ENCODE measurements at places on chromosomes 7 and 10.

- DNase-seq, result no peak
Measured at GRCh38 chr7:38235606-38236005, 37.8 kb downstream of the TARP start.

DNA sequence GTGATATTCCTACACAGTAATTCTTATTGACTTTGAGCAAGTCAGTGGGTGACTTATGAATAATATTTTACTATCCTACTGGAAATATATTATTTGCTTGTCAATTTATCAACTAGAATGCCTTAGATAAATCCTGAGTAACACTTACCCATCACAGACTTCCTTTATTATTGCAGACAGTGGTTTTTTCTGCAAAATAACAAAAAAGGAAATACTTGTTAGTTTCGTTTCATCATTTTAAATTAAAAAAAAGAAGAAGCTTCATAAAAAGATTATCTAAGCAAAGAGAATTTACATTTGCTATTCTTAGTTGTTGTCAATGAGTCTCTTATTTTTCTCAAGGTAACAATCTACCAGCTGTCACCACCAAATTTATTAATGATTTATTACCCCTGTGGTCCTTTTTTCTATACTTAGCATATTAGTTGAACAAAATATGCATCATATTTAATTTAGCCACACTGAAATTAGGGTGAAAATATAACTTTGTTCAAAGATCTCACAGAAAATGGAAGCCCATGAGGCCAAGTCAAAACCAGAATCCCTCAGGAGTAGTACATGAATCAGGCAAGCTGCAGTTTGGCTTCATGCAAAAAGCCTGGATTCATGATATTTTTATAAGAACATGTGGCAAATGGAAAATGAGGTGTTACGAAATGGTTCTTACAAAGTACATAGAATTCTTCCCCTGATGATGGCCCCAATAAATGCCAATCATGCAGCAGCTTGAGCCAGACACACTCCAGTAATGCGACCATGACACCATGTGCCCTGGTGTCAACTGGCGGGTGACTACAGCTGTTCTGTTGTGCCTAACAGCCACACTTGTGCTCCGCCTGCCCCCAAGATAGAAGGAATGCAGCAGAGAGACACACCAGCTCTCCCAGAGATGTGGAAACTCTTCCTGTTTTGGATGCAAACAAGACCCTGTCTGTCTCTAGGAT lies 132.6 kb downstream of the ELMO1 start:
- no peak for DNase-seq

- no peak for DNase-seq
Measured at GRCh38 chr7:99468336-99468918, 2.5 kb upstream of the ATP5MF start.

GRCh38 chr7:5083311-5083711 lies 37.7 kb downstream of the RBAK start:
- DNase-seq, result no peak

DNA sequence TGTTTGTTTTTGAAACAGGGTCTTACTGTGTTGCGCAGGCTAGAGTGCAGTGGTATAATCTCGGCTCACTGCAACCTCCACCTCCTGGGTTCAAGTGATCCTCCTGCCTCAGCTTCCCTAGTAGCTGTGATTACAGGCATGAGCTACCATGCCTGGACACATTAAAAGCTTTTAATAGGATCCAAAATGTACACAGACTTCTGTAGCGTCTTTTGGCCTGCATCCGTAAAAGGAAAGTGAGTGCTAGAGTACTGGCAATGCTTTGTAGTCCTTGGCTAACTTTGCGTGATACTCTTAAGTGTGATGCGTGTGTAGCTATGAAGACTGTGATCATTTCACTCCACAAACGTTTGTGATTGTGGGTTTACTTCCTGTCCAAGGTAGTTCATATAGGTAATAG lies 13.3 kb downstream of the ZRANB1 start:
- no peak for DNase-seq

- no peak for DNase-seq
Measured at GRCh38 chr7:23076772-23077171, 28.8 kb upstream of the KLHL7 start.

DNA sequence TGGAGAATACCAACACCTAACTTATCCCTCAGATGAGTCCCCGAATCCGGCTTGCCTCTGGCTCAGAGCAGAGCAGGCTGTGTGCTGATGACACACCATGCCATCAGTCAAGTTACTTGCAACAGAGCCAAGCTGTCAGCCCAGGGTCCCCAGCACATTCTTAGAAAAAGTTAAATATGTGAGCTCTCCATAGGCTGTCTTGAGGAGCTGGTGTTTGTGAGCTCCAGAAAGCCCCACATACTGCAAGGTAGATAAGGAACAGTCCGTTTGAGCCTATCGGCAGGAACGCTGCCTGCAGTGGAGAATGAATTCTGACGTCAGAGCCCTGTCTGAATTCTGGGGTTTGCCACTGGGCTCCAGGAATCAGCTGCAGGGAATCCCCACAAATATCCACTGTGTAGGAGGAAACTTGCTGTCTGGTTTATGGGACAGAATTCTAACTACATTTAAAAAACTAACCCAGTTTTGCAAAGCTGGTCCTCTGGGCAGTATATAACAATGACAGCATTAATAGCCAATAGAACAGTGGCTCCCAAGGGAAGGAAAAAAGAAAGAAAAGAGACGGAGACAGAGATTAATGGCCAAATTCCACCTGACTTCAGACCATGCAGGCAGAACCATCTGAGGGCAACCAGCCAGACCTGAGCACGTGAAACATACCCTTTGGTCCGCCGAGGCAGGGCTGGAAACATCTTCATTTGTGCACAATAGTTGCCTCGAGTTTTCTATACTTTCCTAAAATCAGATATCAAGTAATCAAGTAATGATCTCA lies 3.6 kb downstream of the SFXN4 start:
- DNase-seq, result no peak

DNA sequence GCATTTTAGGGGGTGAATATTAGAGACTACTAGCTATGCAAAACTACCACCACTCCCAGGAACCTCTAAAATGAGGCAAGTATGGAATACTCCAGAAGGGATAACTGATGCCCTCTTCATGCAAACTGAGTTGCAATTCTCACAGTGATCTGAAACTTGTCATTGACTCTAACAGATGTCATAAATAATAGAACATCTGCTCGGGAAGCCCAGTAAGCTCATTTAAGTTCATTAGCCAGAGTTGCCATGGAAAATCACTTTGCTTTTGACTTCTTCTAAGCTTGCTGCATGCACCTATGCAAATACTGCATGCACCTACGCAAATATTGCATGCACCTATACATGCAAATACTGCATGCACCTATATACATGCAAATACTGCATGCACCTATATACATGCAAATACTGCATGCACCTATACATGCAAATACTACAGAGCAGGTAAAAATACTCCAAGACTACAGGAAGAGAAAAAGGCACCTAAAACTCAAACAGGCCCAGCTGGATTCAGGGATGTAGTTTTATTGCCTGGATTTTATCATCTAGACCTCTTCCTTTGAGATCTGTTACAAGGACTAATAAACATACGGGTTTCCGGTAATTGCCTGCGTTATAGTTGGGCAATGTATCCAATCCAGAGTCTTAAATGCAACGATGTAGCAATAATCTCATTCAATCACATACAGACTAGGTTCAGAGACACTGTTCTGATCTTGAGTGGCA lies 1061.1 kb upstream of the AUTS2 start:
- DNase-seq, result no peak

DNA sequence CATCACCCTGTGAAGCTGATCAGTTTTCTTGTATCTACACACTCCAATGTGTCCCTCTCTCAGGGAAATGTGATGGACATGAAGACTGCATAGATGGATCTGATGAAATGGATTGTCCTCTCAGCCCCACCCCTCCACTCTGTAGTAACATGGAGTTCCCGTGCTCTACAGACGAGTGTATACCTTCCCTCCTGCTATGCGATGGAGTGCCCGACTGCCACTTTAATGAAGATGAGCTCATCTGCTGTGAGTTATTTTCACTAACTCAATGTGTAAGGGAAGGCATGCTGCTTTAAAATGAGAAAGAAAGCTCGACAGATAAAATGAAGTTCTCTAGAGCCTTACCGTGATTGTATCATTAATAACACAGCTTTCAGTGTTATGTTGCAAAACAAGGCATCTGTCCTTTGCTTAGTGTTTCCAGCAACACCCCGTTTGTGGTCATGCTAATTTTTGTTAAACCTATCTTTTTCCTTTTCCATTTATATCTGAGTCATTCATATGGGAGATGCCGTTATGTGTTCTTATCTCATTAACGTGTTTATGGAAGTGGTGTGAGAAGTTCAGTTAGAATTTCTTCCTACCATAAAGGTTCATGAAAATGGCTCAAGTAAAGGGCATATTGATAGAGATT lies 220.9 kb upstream of the PLXDC2 start:
- DNase-seq, result no peak

GRCh38 chr10:93086289-93086688 lies 12.6 kb downstream of the CYP26A1 start:
- DNase-seq, result no peak

DNA sequence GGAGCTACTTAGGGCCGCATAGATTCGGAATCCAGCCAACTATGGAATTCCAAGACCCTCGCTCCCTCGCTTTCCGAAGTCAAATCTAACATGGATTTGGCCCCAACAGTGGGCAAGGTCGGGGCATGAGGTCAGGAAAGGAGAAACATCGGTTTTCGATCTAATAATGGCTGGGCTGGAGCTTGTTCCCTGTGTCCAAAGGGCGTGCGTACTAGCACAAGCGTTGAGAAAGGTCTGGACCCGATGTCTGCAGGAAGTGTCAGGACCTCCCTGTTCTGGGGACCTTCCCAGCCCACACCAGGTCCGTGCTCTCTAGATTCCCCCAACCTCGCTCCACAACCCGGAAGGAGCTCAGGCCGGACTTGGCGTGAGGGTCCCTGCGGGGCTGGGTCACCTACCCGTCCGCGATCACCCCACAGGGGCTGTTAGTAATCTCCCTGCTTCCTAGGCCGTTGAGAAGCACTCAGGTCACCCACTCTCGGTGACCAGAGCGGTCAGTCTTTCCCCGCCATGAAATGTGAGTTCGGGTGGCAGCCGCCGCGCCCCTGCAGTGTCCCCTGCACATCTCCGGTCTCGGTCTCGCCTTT lies 4.8 kb downstream of the FEZF1 start:
- DNase-seq, result no peak

- DNase-seq, result no peak
Measured at GRCh38 chr7:29160080-29160479, 13.7 kb upstream of the CPVL start.

GRCh38 chr7:48101352-48101751 lies 12.3 kb downstream of the UPP1 start:
- DNase-seq, result no peak

- no peak for DNase-seq
Measured at GRCh38 chr7:107946451-107946850, 55.5 kb downstream of the DLD start.

- DNase-seq, result no peak
Measured at GRCh38 chr7:53531-53930, 138.8 kb upstream of the FAM20C start.

DNA sequence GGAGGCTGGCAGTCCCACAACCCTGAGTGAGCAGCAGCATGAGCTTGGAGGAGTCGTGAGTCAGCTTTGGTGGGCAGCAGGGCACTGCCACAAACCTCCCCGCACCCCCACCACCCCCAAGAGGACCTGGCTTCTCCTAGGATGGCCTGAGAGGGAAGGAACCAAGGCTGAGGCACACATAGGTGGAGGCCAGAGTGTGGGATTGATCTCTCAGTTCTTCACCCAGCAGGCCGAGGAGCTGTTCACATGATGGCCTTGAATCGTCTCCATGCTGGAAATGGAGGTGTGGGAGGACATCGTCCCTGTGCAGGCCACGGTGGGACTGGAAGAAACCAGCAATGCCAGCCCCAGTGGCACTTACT lies 17.4 kb upstream of the GDF10 start:
- DNase-seq, result no peak

- no peak for DNase-seq
Measured at GRCh38 chr7:21579341-21580072, 36.7 kb downstream of the DNAH11 start.

- DNase-seq, result no peak
Measured at GRCh38 chr10:71782221-71782916, 9.0 kb upstream of the VSIR start.

DNA sequence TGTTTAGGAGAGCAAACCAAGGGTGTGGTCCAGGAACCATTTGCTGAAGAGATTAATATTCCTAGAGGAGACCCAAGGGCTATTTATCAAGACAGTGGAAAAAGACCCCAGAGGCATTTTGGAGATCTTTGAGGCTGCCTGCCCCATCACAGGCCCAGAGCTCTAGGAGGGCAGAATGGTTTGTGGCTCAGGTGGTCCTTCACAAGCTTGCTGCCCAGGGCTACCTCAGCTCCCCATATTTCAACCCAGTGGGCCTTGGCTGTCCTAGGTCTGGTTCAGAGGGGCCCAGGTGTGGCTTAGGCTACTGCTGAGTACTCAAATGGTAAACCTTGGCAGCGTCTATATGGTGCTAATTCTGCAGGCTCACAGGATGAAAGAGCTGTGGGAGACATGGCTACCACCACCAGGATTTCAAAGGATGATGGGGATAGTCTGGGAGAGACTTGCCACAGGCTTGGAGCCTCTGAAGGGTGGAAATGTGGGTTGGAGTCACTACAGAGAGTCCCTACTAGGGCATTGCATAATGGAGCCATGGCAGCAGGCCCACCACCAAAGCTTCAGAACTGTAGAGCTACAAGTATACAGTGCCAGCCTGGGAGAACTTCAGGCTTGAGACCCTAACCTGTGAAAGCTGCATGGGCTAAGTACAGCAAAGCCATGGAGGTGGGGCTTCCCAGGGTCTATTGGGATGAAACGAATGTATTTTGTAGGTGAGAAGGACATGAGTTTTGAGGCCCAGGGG lies 24.3 kb downstream of the PTEN start:
- DNase-seq, result no peak

- no peak for DNase-seq
Measured at GRCh38 chr10:129222436-129222835, 244.6 kb upstream of the MGMT start.

DNA sequence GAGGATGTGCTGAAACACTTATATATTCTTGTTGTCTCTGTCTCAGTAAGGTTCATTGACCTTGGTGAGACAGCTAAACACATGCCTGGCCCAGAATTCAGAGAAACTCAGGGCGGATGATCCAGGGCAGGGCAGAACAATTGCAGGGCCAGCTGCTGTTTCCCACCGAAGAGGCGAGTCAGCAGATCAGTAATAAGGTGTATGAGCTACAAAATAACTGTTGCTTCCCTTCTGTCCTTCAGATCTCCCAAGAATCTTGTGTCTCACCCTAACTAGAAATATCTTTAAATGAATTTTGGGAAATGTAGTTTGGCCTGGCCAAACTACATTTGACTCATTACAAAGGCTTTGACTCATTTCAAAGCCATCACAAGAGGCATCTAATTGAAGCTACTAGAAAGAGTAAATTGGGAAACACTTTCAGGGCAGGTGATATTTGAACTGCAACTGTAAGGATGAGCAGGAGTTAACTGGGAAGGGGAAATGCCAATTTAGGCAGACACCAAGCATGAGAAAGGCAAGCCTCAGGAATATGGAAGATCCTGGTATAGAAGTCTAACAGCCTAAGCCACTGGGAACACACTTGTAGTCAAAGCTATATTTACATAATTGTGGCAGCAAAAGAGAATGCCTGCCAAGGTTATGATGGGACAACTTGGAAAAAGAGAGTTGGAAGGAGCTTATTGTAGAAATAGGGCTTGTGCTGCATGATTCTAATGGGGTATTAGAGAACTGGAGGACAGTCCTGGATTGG lies 24.5 kb upstream of the CELF2 start:
- DNase-seq, result no peak

All from CD8-positive, alpha-beta T cell (primary cell).